NCI-H2171 (cell line): ENCODE measurements at places on chromosomes 1 and 21.

GRCh38 chr1:199545780-199546179, 481.7 kb upstream of the NR5A2 start:
- no peak for DNase-seq

- no peak for DNase-seq
These were observed 170.0 kb downstream of the NPHP4 start for GRCh38 chr1:5822266-5822665.

- DNase-seq = no peak
These were observed 46.2 kb upstream of the ZC3H11B start for GRCh38 chr1:219659005-219659600.

DNA sequence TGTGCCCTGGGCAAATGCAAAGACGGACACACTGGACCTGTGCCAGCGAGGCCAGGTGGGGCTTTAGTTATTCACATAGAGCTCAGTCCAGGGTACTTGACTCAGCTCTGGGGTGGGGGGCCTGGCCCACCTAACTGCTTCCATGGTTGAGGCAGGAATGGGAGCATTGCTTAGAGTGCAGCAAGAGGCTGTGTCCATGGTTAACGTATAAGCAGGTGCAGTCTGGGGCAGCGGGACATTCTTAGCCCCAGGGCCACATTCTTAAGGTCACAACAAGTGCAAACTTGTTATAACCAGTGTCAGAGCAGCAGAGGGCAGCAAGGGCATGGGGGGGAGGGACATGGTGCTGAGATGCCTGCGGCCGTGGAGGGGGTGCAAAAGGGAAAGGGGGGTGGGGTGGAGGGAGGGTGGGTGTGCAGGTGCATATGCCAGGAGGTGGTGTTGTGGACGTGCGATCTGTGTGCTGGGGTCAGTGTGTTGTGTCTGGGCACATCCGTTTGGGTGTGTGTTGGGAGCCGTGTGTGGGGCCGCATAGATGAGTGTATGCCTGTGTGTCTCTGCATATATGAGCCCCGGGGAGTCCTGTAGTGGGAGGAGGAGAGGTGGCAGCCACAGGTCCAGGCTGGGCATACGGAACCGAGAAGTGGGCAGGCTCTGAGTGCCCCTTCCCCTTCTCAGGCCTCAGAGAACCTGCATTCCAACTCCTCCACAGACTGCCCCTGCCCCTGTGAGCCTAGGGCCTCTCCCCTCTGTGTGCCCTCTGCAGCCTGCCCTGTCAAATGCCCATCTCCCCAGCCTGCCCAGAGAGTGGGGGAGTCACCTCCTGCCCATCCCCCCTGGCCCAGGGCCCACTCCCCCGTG, 8.4 kb downstream of the KCNJ10 start:
- DNase-seq = no peak

- DNase-seq = no peak
These were observed 54.1 kb downstream of the LUZP1 start for GRCh38 chr1:23114424-23115079.

- no peak for DNase-seq
These were observed 20.1 kb upstream of the ADAR start for GRCh38 chr1:154628121-154628405.

- no peak for DNase-seq
These were observed 40.7 kb downstream of the CASQ2 start for GRCh38 chr1:115727706-115728249.

DNA sequence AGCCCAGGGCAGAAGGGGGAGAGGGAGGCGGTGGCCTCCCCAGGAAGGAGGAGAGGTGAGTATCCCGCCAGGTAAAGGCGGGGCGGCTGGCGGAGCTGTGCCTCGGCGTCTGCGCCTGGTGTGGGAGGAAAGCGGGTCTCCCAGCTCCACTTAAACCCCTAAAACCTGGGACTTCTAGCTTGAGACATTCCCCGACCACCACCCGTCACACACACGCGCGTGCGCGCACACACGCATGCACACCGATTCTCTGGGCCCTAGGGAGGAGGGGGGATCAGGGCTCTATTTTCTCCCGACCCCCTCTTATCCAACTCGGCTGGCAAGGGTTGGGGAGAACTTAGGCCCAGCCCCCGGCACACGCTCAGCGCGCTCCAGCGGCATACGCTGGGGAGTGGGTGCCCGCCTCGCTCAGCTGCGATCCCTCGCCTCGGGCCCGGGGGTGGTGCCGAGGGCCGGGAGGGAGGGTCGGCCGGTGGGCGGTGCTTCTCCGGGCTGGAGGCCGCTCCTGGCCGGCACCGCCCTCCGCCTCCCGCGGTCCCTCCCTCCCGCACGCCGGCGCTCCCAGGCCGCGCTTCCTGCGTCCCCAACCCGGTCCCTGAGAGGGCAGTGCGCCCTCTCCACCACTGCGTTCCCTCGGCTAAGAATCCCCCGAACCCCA, at the start of gene TMEM51:
TMEM51 (plus strand) TSS at position 564 of the 658 bp plus-strand sequence. CDS start 61,341 bp downstream, outside the sequence.
- DNase-seq = peak; percentile 70

GRCh38 chr1:40032240-40032891, 8.2 kb upstream of the CAP1 start:
- DNase-seq = peak; percentile 27

DNA sequence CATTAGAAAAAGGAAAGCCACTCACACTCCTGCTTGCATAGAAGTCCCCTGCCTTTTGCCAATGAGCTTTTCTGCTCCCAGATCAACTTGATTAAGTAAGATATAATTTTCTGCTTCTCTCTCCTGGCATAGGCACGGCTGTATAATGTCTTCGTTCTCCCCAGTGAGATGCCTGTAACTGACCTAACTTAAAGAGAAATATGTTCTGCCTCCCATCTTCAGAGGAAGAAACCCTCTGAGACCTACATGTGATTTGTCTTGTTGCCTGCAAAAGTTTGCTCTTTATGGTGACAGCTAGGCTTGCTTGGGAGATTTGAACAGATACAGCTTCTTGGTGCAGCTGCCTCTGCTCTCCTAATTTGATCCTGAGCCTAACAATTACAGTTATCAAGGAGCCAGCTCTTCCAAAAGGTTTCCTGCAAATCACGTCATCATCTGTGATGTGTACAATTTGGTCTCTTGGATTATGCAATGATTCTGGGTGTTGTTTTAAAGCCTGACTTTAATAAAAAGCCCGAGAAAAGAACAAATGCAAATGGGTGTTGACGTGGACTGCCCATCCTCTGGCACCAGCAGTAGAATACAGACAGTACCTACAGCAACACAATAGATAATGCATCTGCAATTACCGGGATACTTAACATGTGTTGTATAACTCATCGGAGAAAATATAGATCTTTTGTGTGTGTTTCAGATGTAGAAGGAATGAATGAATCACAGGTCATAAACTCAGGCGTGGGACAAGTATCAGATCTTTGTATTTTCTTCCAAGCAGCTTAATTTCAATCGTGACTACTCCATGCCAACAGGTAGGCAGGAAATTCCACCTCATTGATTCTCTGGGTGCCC, 76.2 kb upstream of the KAZN start:
- no peak for DNase-seq

GRCh38 chr1:182235952-182236650, 155.5 kb downstream of the GLUL start:
- DNase-seq = no peak

- no peak for DNase-seq
These were observed 633 bp upstream of the ETNK2 start for GRCh38 chr1:204152310-204153044.

DNA sequence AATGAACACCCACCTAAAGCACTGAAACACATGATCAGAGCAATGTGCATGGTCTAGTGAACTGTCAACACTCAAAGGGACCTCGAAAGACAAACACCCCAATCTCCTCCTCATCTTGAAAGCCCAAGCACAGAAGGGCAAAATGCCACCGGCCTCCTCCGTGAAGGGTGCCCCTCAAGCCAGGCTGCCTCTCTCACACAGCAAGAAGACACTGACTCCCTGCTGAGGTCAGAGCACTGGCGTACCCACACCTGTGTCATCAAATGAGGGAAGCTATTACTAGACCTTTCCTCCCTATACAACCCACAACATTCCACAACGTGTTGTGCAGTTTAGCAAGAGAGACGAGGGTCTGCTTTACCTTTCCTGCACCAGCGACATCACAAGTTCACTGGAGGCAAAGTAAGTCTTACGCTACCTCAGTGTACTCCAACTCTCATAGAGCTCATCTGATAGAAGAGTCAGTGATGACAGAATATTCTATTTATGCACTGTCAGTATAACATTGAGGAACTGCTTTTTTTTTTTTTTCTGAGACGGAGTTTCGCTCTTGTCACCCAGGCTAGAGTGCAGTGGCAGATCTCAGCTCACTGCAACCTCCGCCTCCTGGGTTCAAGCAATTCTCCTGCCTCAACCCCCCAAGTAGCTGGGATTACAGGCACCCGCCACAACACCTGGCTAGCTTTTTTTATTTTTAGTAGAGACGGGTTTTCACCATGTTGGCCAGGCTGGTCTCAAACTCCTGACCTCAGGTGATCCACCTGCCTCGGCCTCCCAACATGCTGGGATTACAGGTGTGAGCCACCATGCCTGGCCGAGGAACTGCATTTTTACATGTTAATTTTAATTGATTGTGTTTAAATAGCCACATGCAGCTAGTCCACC, 3.3 kb downstream of the SH3BP5L start:
- DNase-seq = no peak

DNA sequence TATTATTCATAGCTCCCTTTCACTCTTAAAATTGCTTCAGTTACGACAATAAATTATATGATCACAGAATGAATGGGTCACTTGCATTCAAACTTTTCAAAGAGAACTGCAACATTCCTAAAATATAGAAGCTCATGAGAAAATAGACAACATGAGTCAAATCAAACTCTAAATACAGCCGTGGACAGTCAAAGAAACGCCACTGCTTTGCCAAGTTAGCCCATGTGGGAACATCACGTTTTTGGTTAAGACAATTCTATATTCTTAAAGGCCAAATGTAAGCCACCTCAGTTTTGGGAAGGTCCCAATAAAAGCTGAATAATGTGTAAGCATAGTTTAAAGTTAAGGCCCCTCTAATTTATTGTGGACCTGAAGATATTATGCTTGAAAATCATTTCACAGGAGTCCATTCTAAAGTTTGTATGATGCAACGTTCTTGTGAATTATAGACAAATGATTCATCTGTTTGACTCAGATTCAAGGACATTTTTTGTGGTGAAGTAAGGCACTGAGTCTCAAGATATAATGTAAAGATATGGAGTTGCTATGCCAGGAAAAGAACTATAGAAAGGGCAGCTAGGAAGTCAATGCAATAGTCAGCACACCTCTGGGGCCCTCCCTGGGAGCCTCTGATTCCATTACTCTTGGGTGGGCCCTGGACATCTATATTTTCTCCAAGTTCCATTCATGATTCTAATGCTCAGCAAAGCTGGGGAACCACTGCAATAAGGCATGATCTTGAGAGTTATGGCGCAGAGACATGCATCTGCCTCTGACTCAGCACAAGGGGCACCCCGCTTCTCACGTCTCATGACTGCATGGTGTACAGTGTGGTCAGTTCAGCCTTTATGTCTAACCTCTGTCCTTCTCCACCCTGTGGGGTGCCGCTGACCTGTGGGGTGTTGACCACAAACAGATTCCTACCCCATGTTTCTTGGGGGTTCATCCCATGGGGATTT, 33.9 kb downstream of the ETS2 start:
- DNase-seq = no peak

DNA sequence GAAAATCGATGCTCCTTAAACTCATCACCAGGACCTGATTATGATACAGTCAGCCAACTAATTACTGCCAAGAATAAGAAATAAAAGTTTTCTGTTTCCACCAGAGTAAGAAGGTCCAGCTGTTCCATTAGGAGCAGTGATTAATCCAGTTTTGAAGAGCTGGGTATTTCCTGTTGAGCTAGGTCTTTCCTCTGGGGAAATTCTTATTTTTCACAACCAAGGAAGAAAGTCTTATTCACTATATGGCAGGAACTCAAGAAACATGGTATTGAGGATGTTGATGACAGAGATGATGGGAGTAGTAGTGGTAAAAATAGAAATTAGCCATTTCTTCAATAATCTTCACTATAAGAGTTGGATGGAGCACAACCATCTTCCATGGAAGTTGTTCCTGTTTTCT, 374.6 kb upstream of the RUNX1 start:
- no peak for DNase-seq

GRCh38 chr21:35050348-35051286, 1.5 kb upstream of the RUNX1 start:
- DNase-seq = no peak

GRCh38 chr1:25727088-25727487, 72.9 kb upstream of the SELENON start:
- no peak for DNase-seq

DNA sequence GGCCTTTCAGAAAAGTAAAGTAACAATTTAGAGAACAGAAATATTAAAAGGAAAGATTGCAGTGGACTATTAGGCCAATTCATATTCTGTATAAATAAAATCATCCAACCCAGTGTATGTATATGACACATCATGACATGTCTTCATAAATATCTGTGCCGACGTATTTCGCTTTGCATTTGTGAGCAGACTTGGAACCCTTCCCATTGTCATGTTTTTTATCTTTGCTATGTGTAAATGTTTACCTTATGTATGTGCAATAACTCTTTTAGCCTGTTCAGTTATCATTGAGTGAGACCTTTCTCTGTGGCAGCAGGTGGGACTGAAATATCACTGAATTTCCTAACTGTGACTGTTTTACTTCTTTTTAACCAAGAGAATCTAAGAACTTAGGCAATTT, 58.0 kb upstream of the FAM3B start:
- DNase-seq = no peak

DNA sequence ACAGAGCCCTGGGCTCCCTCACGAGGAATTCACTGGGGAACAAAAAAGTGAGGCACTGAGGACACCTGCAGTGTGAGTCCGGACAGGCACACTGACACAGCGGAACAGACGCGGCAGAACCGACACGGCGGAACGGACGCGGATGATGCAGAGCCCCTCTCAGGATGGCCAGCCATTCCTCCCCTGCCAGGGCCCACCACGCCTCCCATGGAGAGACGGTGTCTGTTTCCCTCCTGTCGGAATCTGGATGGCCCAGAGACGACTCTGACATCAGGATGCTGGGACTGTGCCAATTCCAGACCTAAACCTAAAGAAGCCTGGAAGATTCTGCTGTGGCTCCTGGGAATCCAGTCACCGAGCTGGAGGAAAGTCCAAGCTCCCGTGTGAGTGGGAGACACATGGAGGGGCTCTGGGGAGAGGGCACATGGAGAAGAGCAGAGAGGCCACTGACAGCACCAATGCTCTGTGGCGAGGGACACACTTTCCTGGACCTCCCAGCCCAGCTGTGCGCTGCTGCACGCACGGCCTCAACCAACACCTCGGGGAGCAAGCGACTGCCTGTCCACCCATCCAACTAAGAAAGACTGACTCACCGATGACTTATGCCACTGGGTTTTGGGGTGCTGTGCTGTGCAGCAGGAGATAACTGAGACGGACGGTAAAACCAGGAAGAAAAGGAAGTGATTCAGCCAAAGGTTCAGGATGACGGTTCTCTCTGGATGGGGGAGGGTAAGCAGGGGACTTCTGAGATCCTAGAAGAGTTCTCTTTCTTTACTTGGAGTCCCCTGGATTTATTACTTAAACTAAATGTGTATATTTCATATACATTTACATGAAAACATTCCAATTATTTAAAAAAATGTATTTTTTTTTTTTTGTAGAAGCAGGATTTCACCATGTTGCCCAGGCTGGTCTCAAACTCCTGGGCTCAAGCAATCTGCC, 23.3 kb downstream of the ZBTB17 start:
- DNase-seq = no peak
